ENCODE measurements at places on chromosomes 5 and 9. TPM values are rescaled to one million over a fixed set of nuclear protein-coding genes. Genes with fewer than 3 reads are reported as not detected.

ZDHHC11 gene
- total RNA-seq, result 10.0 TPM

SLC25A25 gene
- 18.4 TPM for total RNA-seq

PCDHB11 gene
- total RNA-seq, result not detected

HSPB3 gene
- not detected for total RNA-seq

GABRG2 gene
- total RNA-seq, result not detected

SPATA31A3 gene
- not detected for total RNA-seq

DNA sequence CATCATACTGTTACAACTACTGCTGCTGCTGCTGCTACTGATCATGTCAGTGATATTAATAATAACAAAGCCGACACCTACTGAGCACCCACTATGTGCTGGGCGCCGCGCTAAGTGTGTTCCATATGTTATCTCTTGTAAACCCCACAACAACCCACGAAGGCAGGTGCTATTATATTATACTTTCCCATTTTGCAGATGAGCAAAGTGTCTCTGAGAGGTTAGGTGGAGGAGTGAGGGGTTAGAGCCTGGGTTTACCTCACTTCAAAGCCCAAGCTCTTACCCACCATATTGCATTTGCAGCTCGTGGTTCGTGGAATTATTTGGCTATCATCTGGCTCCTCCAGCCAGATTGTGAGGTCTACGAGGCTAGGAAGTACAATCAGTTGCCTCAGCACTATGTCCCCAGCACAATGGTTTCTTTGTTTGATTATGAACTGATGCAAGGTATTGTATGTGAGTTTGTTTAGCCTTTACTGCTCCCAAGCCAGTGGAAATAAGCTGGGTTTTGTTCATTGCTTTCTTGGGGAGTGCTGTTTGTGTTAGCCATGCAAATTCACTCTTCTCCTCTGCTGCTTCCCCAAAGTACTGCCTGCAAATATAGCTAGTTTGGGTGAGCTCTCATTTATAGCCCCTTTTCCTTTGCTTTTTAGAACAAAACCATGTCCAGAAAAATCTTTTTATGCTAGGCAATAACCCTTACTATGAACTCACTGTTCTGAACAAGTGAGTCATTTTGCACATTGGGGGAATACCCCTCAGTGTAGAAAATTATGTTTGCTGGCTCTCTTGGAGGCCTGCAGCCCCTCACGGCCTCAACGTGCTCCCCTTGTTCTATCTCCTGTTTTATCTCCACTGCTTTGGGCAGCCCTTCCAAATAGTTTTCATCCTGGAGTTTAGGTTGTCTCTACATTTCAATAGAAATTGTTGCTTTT is 47.9 kb downstream of the ALG2 start:
- DNase-seq, result no peak
- H3K27ac ChIP-seq, result no peak overlapping the region
- H3K4me1 ChIP-seq, result peaks cover 6% of the 10 kb centered on the region
- no peaks in the 10 kb centered on the region for H3K36me3 ChIP-seq

DNA sequence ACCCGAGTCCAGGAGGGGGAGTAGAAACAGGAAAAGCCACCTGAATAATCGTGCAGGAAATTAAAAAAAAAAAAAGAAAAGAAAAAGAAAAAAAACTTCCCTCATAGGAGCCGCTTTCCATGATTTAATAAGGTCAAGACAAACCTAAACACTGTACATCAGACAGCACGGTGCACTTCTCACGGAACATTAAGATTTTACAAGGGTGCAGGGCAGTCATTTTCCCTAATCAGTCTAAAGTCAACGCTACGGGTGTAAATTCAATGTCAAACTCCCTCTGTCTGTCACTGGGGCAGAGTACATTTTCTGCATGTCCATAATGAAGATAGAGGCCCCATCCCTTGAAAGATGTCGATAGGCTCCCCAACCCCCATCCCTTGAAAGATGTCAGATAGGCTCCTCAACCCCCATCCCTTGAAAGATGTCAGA is 139.7 kb downstream of the TSSK1B start:
- H3K27me3 ChIP-seq, result peaks cover 59% of the 10 kb centered on the region
- H3K4me3 ChIP-seq, result peak overlapping the region; percentile 82
- peaks cover 19% of the 10 kb centered on the region for H3K4me1 ChIP-seq
- peak overlapping the region; percentile 82 for H3K27ac ChIP-seq
- no peak for DNase-seq
- H3K36me3 ChIP-seq, result no peaks in the 10 kb centered on the region

GRCh38 chr5:586751-587285 is 25.3 kb upstream of the CEP72 start:
- H3K4me1 ChIP-seq, result no peaks in the 10 kb centered on the region
- H3K4me3 ChIP-seq, result no peak overlapping the region
- H3K27me3 ChIP-seq, result peaks cover 21% of the 10 kb centered on the region
- no peak overlapping the region for H3K27ac ChIP-seq

DNA sequence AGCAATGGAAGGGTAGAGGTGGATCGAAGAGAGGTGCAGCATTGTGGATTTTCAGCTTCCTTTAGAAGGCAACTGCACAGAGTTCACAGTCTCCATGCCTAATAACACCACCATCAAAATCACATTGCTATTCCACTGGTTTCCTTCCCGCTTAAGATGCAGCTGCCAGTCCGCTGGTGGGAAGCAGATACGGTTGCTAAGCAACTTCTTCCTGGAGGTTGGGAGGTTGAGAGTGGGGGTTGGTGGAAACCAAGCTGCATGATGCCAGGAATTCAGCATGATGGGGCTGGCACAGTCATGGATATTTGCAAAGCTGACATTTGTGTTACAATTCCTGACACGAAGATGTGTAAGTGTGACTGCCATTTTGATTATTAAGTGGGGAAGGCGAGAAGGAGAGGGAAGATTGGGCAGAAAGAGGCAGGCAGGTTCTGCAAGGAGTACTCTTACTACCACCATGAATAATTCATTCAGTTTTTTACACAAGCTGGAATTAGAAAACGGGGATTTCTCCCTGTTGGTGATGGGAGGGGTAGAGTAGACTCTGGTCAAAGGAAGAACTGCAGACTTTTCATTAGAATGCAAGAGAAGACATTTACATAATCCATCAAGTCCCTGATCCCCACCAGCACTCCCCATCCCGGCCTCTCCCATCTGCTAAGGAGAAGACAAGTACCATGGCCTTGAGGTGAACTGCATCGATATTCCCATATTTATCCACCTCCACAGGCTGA is 87.5 kb downstream of the GLDC start:
- H3K36me3 ChIP-seq, result no peaks in the 10 kb centered on the region
- H3K4me1 ChIP-seq, result no peaks in the 10 kb centered on the region
- no peak for DNase-seq
- H3K27ac ChIP-seq, result no peak overlapping the region

DNA sequence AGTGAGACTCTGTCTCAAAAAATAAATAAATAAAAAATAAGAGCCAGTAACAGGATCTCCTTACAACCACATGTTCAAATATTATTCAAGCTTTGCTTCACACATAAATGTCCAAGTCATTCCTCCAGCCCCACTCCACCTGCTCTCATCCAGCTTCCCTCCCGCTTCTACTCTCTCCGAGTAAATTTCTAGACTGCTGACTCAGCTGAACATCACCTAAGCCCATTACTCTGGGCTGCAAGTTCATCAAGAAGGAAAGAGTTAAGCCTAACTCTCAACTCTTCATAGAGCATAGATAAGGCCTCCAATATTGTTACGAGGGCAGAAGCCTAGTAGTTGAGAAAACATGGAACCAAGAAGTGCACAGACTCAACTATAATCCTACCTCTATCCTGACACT is 300.2 kb downstream of the FBXL17 start:
- DNase-seq, result no peak
- H3K27ac ChIP-seq, result no peak overlapping the region
- H3K27me3 ChIP-seq, result no peaks in the 10 kb centered on the region
- no peak overlapping the region for H3K4me3 ChIP-seq

GRCh38 chr9:114671605-114672004 is 10.4 kb downstream of the TEX48 start:
- H3K4me1 ChIP-seq, result peaks cover 8% of the 10 kb centered on the region
- no peak overlapping the region for H3K4me3 ChIP-seq
- no peak for DNase-seq

GRCh38 chr5:138663009-138663408 is 87.8 kb upstream of the HSPA9 start:
- H3K27me3 ChIP-seq, result peaks cover 91% of the 10 kb centered on the region
- H3K27ac ChIP-seq, result no peak overlapping the region
- H3K4me1 ChIP-seq, result peaks cover 18% of the 10 kb centered on the region

GRCh38 chr5:130116462-130116861 is 212.2 kb downstream of the CHSY3 start:
- no peaks in the 10 kb centered on the region for H3K36me3 ChIP-seq
- H3K27ac ChIP-seq, result no peak overlapping the region
- H3K4me1 ChIP-seq, result no peaks in the 10 kb centered on the region
- no peaks in the 10 kb centered on the region for H3K27me3 ChIP-seq
- H3K4me3 ChIP-seq, result no peak overlapping the region

- H3K27me3 ChIP-seq, result no peaks in the 10 kb centered on the region
- H3K27ac ChIP-seq, result no peak overlapping the region
- no peak for DNase-seq
- no peak overlapping the region for H3K4me3 ChIP-seq
- peaks cover 15% of the 10 kb centered on the region for H3K4me1 ChIP-seq
These were observed 59.8 kb downstream of the DAB2IP start for GRCh38 chr9:121711281-121711680.

DNA sequence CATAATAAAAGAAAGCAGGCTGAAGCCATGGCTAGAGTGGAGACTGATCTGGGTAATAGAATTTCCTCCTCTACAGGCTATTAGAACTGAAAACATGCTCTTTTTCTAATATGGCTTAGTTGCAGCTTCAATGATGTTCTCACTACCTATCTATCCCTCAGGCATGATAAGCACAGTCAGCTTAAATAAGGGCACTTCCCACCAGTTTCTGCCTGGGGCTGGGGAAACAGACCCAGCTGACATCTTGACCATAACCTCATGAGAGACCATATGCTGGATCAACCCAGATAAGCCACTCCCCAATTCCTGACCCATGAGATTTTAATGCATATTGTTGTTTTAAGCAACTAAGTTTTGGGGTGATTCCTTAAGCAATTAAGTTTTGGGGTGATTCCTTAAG is 81.2 kb downstream of the ZNF366 start:
- no peak for DNase-seq
- no peak overlapping the region for H3K4me3 ChIP-seq
- H3K36me3 ChIP-seq, result no peaks in the 10 kb centered on the region
- H3K27ac ChIP-seq, result no peak overlapping the region

- DNase-seq, result no peak
- H3K36me3 ChIP-seq, result no peaks in the 10 kb centered on the region
- no peaks in the 10 kb centered on the region for H3K4me1 ChIP-seq
- no peak overlapping the region for H3K27ac ChIP-seq
- H3K4me3 ChIP-seq, result no peak overlapping the region
These were observed 9.3 kb downstream of the FBN2 start for GRCh38 chr5:128528637-128529255.

DNA sequence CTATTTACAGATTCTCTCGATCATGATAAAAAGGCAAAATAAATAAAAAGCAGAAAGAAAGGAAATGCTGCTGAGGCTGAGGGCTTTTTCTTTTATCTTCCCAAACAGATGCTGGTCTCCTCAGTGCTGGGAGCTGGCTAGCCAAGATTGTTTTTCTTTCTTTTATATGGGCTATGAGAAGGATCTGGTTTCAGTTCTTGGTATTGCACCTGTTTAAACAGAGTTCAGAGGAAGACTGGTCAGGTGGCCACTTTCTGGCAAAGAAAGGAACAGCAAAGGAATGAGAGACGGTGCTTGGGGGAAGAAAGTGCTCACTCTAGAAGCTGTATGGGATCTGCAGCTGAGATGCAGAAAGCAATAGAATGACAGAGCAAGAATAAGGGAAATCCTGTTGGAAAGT is 88.9 kb downstream of the SLF1 start:
- no peak overlapping the region for H3K27ac ChIP-seq
- peaks cover 12% of the 10 kb centered on the region for H3K36me3 ChIP-seq
- no peak overlapping the region for H3K4me3 ChIP-seq
- no peaks in the 10 kb centered on the region for H3K27me3 ChIP-seq
- H3K4me1 ChIP-seq, result peaks cover 9% of the 10 kb centered on the region

GRCh38 chr5:87243161-87243844 is 24.4 kb upstream of the RASA1 start:
- no peaks in the 10 kb centered on the region for H3K36me3 ChIP-seq
- peaks cover 2% of the 10 kb centered on the region for H3K4me1 ChIP-seq
- DNase-seq, result no peak
- H3K4me3 ChIP-seq, result no peak overlapping the region

- peaks cover 16% of the 10 kb centered on the region for H3K4me1 ChIP-seq
- no peaks in the 10 kb centered on the region for H3K36me3 ChIP-seq
- H3K4me3 ChIP-seq, result no peak overlapping the region
- H3K27ac ChIP-seq, result no peak overlapping the region
- peaks cover 33% of the 10 kb centered on the region for H3K27me3 ChIP-seq
These were observed 27.9 kb upstream of the CTNNA1 start for GRCh38 chr5:138725153-138725817.

DNA sequence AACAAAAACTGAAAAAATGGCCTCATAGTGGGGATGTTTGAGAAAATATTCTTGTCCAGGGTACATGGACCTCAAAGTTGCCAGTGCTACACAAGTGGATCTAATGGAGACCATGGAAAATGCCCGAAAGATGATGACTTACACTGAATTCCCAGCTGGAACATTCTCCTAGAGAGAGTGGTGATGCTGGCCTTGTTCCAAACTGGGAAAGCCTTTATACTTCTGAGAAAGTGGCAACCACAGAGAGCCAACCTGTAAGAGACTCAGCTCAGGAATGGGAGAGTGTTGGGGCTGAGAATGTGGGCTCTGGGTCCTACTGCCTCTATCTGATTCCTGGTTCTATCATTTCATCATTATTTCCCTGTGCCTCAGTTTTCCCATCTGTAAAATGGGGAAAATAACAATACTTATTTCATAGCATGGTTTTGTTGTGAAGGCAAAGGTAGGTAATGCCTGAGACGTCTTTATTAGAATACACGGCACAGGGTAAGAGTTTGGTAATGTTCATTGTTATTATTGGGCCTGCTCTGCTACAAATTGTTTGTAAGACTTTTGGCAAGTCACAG is 229.0 kb upstream of the PANK3 start:
- H3K4me3 ChIP-seq, result no peak overlapping the region
- no peak overlapping the region for H3K27ac ChIP-seq
- no peak for DNase-seq
- H3K27me3 ChIP-seq, result no peaks in the 10 kb centered on the region

- no peak overlapping the region for H3K27ac ChIP-seq
- no peak overlapping the region for H3K4me3 ChIP-seq
- peaks cover 42% of the 10 kb centered on the region for H3K4me1 ChIP-seq
- H3K36me3 ChIP-seq, result peaks cover 11% of the 10 kb centered on the region
- no peaks in the 10 kb centered on the region for H3K27me3 ChIP-seq
These were observed 69.6 kb upstream of the GNAQ start for GRCh38 chr9:78101247-78101646.

GRCh38 chr5:29229461-29229860 is 1964.0 kb upstream of the CDH6 start:
- no peaks in the 10 kb centered on the region for H3K27me3 ChIP-seq
- no peaks in the 10 kb centered on the region for H3K36me3 ChIP-seq
- no peak overlapping the region for H3K27ac ChIP-seq
- DNase-seq, result no peak
